ENCODE measurements at places on chromosomes 3 and 15.

GRCh38 chr3:73653351-73653750, 28.6 kb upstream of the PDZRN3 start:
- no peak for DNase-seq

DNA sequence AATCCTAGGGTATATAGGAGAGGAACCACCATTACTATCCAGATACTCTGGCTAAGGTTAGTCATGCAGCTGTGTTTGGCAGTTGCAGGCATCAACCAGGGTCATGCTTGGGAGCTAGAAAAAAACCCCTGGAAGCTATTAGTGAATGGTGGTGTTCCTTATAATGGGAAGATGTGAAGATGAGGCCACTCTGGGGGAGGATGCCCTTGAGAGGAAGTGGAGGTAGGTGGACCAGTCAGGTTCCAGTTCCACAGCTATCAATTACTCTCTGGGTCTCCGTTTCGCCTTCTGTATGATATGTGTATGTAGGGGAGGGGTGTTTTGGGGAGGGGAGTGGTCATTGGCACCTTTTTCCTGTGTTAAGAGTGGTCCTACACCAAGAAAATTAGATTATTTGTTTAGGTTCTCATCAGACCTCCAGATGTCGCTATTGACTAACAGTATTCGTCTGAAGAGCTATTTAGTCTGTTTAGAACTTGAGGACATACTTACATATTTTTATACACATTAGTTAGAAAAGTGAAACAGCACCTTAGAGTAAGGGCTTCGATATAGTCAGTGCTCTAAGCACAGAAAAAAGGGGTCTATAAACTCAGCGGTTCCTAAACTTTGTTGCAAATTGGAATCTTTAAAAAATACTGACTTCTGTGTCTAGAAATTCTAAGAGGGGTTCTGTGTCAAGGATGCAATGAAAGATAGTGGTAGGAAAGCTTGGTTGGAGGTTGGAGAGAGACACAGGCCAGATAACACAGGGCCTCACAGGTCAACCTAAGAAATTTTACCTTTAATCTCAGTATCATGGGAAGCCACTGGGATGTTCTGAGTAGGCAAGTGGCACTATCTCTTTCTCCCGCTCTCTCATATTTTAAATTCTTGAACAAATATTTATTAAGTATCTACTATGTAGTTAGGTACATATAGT, 9.1 kb upstream of the HPS3 start:
- no peak for DNase-seq

- DNase-seq, result no peak
Observed at GRCh38 chr15:99845009-99845408, 111.8 kb upstream of the LYSMD4 start.

DNA sequence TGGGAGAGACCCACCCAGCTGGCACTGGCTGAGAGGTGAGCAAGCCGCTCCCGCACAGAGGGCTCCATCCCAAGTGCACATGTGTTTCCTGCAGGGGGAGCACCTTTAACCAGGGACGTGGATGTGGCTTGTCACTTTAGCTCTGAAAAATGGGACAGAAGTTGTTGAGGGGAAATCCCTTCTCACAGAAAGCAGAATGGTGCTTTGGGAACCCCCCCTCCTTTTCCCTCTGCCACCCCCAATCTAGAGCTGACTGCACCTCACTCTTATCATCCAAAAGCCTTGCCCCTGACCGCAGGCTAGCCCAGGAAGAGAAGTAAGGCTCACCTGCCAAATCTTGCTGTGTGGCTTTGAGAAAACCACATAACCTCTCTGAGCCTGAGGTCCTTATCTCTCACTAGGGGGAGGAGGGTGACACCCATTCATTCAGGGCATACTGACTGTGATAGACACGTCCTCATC, 77.9 kb downstream of the RPN1 start:
- no peak for DNase-seq

- DNase-seq, result no peak
Observed at GRCh38 chr15:57923306-57923705, 142.2 kb downstream of the ALDH1A2 start.

GRCh38 chr3:112074006-112074405, 12.2 kb upstream of the C3orf52 start:
- no peak for DNase-seq

DNA sequence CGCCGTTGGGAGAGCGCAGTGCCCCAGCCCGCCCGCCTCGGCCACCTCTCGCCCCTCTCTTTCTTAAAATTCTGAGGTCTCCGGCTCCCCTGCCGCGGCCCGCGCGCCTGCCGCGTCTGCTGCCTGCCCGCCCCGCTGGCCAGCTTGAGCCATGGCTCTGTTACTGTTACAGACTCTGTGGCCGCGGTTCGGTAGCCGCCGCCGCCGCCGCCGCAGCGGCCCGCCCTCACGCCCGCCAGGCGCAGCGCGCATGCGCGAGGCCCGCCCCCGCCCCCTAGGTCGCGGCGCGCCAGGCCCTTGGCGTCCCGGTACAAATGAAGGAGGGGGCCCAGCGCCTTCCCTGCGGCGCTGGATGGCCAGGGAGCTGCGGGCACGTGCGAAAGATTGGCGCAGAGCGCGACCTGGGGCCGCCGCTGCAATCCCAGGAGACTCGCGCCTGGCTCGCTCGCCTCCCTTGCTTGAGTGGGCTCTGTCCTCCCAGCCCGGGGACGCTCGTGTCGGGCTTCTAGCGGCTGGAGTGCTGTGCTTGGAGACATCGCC, at the start of gene ONECUT1:
Gene ONECUT1 (minus strand): TSS at position 168 of the 540 bp plus-strand sequence. CDS start 452 bp downstream, outside the sequence.
- no peak for DNase-seq

DNA sequence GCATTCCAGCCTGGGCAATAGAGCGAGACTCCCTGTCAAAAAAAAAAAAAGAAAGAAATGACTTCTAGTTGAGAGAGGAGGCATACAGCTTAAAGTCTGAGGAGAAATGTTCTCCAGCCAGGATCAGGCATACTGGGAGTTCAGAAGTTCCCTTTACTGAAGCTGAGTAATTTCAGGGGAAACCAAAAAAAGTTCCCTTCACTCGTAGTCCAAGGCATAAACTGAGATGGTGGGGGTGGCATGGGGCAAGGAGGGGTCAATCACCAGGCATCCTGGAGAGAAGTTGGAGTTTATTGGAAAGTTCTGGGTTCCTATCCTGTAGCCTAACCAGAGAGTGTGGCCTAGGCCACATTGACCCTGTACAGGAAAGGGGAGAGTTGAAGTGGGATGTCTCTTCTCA, 5.9 kb downstream of the GPX1 start:
- DNase-seq, result no peak

- DNase-seq, result no peak
Observed at GRCh38 chr3:140166861-140167599, 232.0 kb downstream of the CLSTN2 start.

- DNase-seq, result no peak
Observed at GRCh38 chr15:31328428-31328968, 1.9 kb downstream of the KLF13 start.

GRCh38 chr15:101510212-101511197, 21.0 kb upstream of the PCSK6 start:
- DNase-seq, result no peak

GRCh38 chr3:158920371-158920770, 118.5 kb downstream of the MFSD1 start:
- no peak for DNase-seq

GRCh38 chr15:42385206-42385979, 26.1 kb downstream of the CAPN3 start:
- DNase-seq, result no peak

DNA sequence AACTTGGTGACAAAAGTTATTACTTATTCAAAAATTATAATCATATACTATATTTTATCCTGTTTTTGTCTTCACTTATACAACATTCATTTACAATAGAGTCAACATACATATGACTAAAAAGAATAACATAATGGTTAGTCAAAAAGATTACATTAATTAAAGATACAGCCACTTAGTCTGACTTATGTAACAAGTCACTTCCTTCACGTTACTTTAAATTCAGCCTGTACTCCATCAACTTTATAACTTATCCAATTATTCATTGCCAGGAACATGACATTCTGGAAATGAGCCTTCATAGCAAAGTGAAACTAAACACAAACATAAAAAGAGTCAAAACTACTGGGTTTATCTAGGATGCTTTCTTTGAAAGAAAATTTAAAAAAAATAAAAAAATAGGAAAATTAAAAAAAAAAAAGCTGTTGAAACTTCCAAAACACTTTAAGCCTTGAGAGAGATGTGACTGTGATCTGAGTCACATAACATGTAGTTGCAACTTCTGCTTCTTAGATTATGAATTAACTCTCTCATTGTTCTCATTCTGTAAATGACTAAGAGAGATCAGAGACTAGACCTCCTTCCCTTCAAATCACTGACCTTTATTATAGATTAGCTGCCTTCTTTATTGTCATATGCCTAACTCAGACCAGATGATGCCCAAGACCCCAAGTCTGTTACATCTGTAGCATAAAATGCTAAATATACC, 107.8 kb downstream of the MYRIP start:
- DNase-seq, result no peak

DNA sequence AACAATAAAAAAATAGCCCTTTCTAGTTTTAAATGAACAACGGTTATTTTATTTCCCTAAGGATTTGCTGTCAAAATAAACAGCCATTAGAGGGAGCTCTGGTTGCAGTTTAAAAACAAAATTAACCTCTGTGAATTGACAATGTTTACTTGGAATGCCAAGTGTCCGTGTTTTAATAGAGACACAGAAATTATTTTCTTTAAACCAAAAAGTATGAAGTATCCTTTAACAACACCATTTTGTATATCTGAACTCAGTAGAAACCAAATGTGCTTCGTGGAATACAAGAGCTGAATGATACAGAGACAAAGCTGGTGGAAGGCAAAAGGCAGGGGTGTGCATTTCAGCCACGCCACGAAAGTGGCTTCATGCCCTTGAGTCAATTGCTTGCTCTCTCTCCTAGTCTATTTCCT, 74.4 kb downstream of the MOBP start:
- DNase-seq, result no peak

GRCh38 chr15:89822951-89823711, 8.5 kb upstream of the ANPEP start:
- no peak for DNase-seq

DNA sequence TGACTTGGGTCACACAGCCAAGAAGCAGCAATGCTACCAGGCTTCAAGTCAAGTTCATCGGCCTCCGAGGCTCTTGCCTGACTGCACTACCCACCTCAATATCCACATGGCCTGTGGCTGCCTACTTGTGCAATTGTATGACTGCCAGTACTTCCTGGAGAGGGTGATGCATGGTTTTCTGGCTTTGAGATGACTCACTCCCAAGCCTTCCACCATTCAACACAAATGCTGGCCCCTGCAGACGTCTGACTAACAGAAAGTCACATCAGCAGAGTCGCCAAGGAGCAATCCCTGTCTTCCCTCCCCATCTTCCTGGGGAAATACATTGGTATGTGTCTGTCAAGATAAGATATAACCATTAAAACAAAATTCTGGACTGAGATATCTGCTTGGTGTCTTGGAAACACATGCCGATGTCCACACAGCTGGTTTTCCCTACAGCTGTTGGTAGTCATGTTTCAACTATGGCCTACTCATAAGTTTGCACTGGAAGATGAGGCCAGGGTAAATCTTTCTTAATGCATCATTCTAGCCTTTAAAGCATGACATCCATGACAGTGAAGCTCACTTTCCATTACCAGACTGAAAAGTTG, 79.6 kb upstream of the SPATA12 start:
- peak; percentile 30 for DNase-seq

GRCh38 chr3:51675201-51675611, 4.2 kb downstream of the TEX264 start:
- DNase-seq, result no peak

DNA sequence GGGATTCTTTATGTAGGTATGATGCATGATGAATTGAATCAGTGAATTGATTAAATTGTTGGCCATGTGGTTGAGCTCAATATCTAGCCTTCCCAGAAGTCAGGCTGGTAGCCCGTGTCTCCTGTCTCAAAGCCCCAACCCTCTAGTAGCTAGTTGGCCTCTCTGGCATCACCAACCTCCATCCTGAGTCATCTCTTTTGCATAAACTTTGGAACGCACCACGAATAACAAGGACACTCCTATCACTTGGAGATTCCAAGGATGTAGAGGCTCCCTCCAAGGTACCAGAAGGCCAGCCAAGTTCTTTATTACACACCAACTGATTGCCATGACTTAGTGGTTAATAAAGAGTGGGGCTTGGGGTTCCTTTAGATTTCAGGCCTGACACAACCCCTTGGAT, 148.4 kb downstream of the APBA2 start:
- no peak for DNase-seq

DNA sequence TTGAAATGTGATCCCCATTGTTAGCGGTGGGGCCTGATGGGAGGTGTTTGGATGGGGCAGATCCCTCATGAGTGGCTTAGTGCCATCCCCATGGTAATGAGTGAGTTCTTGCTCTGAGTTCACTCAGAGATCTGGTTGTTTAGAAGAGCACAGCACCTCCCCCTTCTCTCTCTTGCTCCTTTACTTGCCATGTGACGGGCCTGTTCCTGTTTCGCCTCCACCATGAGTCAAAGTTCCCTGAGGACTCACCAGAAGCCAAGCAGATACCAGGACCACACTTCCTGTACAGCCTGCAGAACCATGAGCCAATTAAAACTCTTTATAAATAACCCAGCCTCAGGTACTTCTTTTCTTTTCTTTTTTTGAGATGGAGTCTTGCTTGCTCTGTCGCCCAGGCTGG, 46.6 kb downstream of the ANP32A start:
- DNase-seq, result no peak

DNA sequence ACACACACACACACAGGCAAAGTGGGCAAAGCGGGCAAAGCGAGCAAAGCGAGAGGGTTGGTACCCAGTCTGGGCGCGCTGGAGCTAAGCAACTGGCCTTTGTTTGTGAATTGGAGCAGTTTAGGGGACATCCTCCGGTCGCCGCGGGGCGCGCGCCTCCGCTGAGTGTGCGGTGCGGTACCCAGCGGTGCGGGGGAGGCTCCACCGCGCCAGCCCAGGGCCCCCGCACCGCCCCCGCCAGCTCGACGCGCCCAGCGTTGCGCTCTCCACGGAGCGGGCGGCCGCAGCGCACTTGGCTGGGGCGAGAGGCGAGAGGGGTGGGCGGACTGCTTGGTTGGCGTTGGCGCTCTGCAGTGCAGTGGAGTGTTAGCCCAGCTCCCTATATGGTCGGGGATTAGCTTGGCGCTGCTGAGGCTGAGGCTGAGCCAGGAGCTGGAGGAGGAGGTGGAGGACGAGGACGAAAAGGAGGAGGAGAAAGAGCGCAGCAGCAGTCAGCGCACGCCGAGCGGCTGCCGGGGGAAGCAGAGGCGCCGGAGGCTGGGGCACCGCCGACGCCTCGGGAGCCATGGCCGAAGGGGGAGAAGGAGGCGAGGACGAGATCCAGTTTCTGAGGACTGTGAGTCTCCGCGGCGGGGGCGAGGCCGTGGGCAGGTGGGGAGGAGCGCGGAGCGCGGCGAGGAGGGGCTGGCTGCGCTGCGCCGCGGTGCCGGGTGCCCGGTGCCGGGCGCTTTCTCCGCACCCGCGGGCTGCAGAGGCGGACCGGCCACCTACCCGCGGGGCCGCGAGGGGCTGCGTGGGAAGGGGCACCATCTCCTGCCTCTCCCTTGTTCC, at the start of gene RYR3:
Gene RYR3 (plus strand): TSS at position 487 of the 831 bp plus-strand sequence. CDS start 79 bp downstream, at position 566.
- no peak for DNase-seq
